ENCODE measurements at places on chromosomes 1 and 21.
A peak's percentile ranks its signal among the peaks of the same experiment; 100 is the strongest.

DNA sequence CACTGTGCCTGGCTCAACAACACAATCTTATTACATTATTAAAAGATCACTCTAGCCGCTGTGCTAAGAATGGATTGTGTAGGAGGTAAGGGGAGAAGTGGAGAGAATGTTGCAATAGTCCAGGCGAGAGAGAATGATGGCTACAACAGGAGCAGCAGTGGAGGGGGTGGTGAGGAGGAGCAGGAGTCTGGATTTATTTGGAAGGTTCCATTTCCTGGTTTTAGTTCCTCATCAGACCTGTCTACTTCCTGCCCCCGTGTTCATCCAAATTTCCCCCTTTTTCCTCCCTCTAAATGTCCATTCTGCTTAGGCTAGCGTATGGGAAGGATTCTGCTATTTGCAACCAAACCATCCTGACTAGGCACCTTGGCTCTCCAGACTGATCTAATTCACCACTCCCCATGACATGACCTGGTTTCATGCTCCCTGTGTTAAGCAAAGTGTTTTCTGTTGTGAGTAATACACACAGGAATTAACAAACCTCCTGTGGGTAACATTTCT is 35.1 kb upstream of the EYA3 start:
- DNase-seq = no peak

DNA sequence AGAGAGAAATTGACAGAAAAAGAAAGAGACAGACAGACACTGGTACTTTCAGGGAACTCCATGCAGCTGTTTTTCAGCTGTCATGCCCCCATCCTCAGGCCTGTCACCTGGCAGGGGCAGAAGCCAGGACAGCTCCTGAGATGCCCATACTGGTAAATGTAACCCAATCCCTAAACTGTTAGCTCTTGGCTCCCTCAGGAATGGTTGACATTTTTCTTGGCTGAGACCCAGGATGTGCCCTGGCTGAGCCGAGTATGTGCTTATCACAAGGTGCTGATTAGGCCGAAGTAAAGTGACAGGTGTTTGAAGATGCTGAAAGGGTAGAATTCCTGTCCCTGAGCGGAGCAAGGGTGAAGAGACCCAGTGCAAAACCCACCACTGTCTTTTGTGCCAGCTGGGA is 50.7 kb downstream of the PGM1 start:
- no peak for DNase-seq

DNA sequence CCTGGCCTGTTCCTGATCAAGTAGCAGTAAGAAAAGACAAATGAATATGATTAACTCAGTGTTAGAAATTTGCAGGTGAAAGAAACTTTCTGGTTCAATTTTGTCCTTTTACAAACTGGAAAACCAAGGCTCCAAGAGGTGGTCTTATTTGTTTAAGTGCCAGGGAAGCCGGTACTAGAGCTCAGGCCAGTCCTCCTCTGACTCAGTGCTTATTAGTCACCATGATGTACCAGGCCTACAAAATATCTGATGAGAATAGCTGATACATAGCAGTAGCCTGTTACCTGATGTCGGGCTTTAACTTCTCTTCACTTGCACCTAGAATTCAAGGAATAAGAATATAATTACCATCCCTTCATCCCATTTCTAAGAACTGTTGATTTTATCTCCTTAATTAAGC is 394.8 kb downstream of the LMX1A start:
- no peak for DNase-seq

DNA sequence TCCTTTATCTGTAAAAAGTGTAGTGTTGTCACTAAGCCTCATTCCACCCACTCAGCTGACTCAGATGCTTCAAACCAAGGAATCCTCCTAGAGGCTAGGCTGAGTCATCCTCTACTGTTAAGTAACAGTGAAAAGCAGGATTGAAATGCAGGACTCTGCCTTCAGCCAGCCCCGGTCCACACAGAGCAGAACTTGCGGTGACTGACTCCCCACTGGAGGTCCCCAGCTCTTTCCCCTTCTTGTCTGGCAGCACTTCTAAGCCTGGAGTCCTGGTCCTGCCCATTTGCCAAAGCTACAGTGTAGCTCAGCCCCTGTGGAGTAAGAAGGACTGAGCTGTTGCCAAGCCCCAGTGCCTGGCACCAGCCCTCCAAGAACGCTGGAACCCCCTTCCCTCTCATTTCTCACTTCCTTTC is 1.7 kb downstream of the RAB7B start:
- no peak for DNase-seq

DNA sequence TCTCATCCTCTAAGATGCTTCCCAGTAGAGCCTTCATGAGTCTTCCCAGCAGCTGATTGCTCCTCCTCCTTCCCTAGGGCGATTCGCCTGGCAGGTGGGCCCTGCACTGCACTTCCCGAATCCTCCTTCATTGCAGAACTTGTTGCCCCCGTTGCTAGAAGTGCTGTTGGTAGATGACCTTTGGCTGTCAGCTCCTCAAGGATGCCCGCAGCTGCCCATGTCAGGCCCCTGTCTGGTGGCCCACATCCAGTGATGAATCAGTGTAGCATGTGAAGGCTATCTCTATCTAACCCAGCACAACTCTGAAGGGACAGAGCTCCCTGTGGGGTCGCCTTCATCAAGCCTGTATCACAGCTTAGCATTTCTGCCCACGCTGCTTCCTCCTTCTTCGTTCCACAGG is 52.1 kb upstream of the F3 start:
- no peak for DNase-seq

- DNase-seq = no peak
Observed at GRCh38 chr21:38356883-38357625, 100.3 kb downstream of the KCNJ15 start.

- DNase-seq = no peak
Observed at GRCh38 chr21:33008333-33009051, 17.2 kb upstream of the OLIG2 start.

GRCh38 chr1:228455715-228456114 is 31.5 kb upstream of the RNF187 start:
- peak; percentile 77 for DNase-seq

GRCh38 chr1:201426479-201427310 is 5.2 kb upstream of the TNNI1 start:
- DNase-seq = no peak

GRCh38 chr1:102252731-102253505 is 256.2 kb upstream of the OLFM3 start:
- no peak for DNase-seq

GRCh38 chr1:167093846-167094516 is at the start of gene STYXL2:
TSS of gene STYXL2 (plus strand) at chr1:167094075. CDS start at chr1:167094850, 775 bp downstream.
- no peak for DNase-seq

DNA sequence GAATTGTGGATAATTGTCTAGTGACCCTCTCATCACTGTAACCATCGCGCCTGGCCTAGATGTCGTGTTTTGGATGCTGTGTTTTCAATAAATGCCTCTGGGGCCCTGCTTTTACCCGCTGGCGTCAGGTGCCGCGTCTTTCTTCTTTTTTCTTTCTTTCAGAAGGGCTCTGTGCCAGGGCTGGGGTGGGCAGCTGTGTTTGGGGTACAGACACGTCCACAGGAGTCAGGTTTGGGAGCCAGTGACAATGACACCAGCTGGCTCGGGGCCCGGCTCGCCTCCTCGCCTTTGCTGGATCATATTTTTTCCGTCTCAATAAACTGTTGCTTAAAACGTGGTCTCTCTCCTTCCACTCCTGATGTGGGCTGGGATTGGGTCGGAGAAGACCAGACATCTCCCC is 16.1 kb downstream of the TMEM201 start:
- DNase-seq = no peak

DNA sequence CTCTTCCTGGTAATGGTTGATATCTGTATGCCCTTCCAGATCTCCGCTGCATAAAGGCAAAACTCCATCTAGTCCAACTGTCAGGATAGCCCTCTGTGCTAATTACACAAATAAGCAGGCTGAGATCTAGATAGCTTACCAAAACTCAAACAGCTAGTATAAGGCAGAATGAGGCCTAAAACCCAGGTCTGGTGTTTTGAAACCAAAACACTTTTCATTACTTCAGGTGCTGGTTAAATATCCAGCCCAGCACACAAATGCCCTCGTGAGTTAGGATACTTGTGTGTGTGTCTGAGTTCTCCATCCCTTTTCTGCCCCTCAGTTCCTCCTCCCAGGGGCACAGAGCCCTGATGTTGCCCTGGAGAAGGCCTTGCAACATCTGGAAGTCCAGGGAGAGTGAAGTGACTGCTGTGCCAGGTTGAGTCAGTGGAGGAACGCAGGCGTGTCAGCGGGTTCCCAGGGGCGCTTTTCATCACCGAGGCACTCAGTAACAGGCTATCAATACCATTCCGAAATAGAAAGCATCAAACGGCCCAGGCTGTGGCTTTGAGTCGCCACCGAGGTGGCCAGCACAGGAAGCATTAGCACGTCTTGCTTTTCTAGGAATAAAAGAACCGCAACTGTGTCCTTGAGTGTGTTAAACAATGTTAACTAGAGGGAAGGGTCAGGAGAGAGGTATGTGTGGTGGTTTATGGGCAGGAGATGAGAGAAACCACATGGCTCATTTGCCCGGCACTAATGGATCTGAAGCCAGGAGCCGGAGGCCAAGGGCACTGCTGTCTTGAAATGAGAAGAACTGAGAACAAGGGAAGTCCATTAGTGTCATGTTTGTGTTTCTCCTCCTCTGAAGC is 90.7 kb upstream of the WLS start:
- no peak for DNase-seq

GRCh38 chr1:9996624-9997582 is at the start of gene RBP7:
TSS of gene RBP7 (plus strand) at chr1:9997228. CDS start at chr1:9997259, 31 bp downstream.
- no peak for DNase-seq

Measured in NAMALWA (cell line).